Naive thymus-derived CD4-positive, alpha-beta T cell (primary cell): ENCODE measurements at places on chromosomes 6 and 20. TPM values are rescaled to one million over a fixed set of nuclear protein-coding genes. Genes with fewer than 3 reads are reported as not detected.

Gene CLIC5
- 1.1 TPM for total RNA-seq

Gene C4B
- 8.5 TPM for total RNA-seq

Gene SNAI1
- total RNA-seq = 0.22 TPM

Gene ECT2L
- total RNA-seq = not detected

Gene MAK
- total RNA-seq = not detected in 2 replicates

Gene ECI2
- 19.9 and 27.3 TPM in 2 replicates for total RNA-seq

Gene RIN2
- 0.57 TPM for total RNA-seq

Gene GGTLC1
- not detected for total RNA-seq

Gene MYBL2
- not detected for total RNA-seq

Gene DPPA5
- total RNA-seq = not detected in 2 replicates

Gene FKBP1A
- 74.5 TPM for total RNA-seq

Gene BFSP1
- 3.4 and 3.5 TPM in 2 replicates for total RNA-seq

Gene TJAP1
- 55.2 TPM for total RNA-seq

Gene SRMS
- not detected in 2 replicates for total RNA-seq

Gene RUNX2
- total RNA-seq = 12.8 TPM in 2 replicates

Gene C6orf52
- total RNA-seq = 1.7 and 1.9 TPM in 2 replicates

Gene OVOL2
- not detected for total RNA-seq

Gene TMEM200A
- not detected for total RNA-seq

Gene MEP1A
- total RNA-seq = not detected

Gene DDX43
- total RNA-seq = 0.70 and 1.1 TPM in 2 replicates
